ENCODE measurements at places on chromosomes 1 and 21.

- DNase-seq = no peak
These were observed 592.7 kb downstream of the USP25 start for GRCh38 chr21:16322454-16322853.

GRCh38 chr1:119948342-119949214, 52.3 kb upstream of the ADAM30 start:
- DNase-seq = peak; percentile 64

GRCh38 chr1:54570161-54570560, 22.1 kb downstream of the ACOT11 start:
- DNase-seq = no peak

GRCh38 chr1:8456308-8456912, 138.5 kb downstream of the SLC45A1 start:
- no peak for DNase-seq

DNA sequence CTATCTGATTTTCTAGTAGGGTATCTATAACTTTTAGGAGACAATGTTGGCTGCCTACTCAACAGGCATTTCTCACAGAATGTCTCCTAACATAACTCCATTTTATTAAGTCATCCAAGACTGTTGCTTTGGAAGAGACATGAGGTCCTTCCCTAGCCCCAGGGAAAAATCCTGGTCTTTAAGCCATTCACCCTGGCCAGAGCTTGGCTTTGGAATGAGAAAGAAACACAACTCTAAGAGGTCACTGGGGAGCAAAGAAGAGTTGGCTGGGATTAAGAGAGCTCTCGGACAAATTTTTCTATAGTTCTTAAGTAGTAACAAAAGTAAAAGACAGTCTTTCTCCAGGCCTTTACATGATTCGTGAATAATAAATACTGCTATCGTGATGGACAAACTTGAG, 57.9 kb downstream of the PCNX2 start:
- no peak for DNase-seq

- no peak for DNase-seq
These were observed 45.7 kb downstream of the RAP1GAP start for GRCh38 chr1:21623410-21623961.

DNA sequence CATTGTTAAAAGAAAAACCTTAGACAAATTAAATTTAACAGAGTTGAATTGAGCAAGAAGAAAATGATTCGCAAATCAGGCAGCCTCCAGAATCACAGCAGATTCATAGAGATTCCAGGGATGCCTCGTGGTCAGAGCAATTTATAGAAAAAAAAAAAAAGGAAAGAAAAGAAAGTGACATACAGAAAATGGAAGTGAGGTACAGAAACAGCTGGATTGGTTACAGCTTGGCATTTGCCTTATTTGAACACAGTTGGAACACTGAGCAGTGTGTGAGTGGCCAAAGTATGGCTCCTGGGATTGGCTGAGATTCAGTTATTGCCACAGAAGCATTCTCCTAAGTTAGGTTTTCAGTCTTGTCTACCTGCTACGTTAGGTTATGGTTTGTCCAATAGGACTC, 9.1 kb upstream of the C21orf91 start:
- DNase-seq = no peak

- DNase-seq = no peak
These were observed 8.2 kb upstream of the FNDC7 start for GRCh38 chr1:108704496-108704895.

- no peak for DNase-seq
These were observed 65.6 kb downstream of the OPTC start for GRCh38 chr1:203559523-203559922.

DNA sequence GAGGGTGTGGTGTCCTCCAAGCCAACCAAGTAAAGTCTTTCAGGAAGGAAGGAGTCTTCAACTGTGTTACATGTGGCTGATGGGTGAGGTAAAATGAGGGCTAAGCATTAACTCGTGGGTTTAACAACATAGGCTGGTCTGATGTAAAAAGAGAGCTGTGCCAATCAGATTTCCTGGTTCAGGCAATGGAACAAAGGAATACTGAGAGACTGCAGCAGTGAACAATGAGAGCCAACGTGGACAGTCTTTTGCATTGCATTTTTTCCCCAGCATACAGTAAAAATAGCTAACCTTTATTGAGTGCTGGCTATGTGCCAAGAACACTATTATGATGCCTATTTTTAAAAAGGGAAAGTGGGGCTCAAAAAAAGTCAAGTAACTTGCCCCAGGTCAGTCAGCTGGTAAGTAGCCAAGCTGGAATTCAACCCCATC, 31.1 kb downstream of the DLGAP3 start:
- no peak for DNase-seq

GRCh38 chr1:177646757-177647730, 322.8 kb downstream of the SEC16B start:
- DNase-seq = no peak

DNA sequence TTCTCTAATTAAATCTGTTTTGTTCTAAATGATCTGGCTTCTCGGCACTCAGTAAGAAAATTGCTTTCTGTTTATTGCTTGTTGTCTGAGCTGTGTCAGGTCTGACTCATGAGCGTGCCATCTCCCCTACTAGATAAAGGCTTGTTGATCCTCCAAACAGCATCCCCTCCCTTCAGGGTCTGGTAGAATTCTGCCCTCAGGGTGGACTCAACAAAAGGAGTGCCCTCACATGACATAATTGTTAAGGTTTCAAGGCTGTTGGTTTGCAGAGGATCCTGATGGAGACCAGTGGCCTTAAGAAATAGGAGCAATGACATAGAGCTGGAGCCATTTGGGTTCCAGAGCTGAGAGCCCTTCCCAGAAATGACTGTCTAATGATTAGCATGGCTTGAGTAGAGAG, 36.0 kb upstream of the ATP2B4 start:
- no peak for DNase-seq

- no peak for DNase-seq
These were observed 25.9 kb downstream of the PCBP3 start for GRCh38 chr21:45669382-45669781.

- DNase-seq = no peak
These were observed 5.9 kb downstream of the LRP8 start for GRCh38 chr1:53321776-53322602.

DNA sequence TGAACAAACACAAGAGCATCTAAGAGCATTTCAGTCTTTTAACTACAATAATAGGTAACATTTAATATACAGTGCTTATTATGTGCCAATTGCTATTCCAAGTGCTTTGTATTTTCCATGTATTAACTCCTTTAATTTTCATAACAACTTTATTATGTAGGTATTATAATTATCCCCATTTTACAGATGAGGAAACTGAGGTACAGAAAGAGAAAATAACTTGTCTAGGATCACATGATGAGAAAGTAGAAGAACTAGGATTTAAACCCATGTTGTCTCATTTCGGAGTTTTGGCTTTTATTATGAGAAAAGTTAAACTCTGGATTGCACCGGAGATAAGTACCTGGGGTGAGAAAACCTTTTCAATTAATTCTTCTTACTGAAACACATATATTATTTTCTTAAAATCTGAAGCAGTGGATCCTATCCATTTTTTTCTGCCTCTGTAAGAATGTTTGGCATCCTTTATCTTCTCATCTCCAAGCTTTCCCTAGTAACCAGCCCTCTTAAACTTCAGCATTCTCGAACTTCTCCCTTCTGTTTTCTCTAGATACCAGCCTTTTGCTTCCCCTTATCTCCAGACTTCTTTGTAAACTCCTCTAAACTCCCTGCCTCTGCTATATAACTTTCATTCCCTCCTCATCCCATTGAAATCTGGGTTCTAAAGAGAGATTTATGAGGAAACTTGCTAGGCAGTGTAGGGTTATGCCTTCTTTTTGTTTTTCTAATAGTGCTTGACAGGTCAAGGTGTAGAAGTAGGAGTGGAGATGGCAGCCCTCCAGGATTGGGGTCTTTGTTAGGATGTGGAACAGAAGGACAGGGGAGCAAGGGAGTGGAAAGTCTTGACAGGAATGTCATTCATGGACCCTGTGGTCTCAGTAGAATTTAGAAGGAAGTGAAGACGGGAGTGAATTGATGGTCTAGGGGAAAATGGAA, 28.3 kb downstream of the POU2F1 start:
- no peak for DNase-seq

DNA sequence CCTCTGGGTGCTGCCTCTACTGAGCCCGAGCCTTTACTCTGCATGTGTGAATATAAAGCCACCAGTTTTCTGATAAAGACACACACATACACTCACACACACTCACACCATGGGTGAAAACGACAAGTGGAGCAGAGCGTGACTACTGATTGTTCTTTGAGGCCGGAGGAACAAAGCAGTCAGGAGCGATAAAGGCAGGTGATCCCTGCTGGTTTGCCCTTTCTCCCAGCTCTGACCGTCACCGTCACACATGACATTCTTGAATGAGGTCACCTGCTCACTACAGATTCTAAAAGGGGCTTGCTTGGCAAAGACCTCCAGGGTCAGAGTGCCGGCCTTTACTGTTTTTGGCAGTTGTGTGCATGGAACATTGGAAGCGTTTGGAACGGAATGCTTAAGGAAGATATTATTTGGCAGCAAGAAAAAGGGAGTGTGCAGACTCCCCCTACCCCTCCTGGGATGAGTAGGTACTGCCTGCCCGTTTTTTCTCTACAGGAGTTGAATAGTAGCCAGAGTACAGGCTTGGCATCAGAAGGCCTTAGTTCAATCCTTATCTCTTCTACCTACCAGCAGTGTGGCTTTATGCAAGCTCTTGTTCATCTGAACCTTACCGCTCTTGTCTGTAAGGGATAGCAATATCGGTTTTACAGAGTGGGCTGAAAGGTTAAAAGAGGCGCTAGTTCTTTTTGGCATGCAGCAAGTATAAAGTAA, 79.7 kb downstream of the PBX1 start:
- no peak for DNase-seq

DNA sequence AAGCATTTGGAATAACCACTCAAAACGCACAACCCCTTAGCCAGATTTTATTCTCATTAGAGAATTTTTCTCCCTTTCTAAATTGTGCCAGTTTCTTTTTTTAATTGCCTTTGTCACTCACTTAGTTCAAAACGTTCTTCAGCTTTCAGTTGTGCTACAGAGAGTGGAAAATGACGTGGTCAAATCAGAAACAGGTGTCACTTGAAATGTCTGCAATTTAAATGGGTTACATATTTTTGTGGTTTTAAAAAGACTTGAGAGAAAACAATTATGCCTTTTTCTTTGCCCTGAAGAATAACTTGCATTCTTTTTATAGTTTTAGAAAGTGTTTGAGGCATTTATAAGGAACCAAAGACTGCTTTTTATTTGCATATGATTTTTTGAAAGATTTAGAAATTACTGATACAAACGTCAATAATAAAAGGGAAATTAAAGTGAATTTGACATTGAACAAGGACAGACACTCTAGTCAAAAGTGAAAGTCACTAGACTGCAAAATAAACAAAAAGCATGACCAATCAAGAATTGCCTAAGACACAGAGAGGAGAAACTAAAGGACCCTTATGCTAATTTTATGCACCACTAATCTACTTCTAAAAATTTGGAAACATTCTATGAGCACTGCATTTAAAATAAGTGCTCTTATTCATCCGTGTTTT, 191.0 kb downstream of the TPR start:
- DNase-seq = no peak

GRCh38 chr1:2866422-2867086, 65.1 kb upstream of the TTC34 start:
- no peak for DNase-seq

DNA sequence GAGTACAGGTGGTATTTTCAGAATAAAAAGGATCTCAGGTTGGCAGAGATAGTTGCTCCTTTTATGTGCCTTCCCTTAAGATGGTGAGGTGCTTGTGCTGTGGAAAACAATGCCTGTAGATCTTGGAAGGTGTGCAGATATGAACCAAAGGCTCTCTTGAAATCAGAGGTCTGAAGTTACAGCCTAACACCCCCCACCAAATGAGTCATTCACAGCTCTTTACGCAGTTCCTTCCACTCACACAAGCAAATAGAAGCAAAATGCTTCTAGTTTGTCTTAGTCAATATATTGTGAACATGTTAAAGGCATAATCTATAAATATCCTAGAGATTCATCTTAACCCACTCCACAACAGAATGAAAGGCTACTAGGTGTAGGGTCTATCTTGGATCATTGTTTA, 128.9 kb upstream of the NR5A2 start:
- no peak for DNase-seq

GRCh38 chr1:192983349-192983980, 75.7 kb downstream of the UCHL5 start:
- DNase-seq = no peak

DNA sequence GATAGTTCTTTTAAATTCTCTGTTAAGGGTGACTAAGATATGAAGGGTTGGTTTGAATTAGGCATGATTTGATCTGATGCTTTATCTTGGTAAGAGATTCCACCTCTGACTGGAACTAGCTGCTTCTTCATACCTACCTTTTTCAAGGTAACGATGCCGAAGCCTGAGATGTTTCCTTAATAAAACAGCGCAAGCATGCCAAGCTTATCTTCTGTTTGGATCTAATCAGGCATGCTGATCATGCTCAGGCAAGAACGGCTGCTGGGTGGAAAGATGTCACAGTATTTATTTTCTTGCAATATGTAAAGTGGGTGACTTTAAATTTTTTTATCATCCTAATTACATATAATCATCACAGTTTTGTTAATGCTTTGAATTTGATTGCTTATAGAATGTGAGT, 148.7 kb downstream of the ADGRL2 start:
- DNase-seq = no peak

GRCh38 chr1:21938732-21939538, 1.8 kb upstream of the HSPG2 start:
- no peak for DNase-seq

- no peak for DNase-seq
These were observed 77.8 kb downstream of the LHX9 start for GRCh38 chr1:197994907-197995407.

DNA sequence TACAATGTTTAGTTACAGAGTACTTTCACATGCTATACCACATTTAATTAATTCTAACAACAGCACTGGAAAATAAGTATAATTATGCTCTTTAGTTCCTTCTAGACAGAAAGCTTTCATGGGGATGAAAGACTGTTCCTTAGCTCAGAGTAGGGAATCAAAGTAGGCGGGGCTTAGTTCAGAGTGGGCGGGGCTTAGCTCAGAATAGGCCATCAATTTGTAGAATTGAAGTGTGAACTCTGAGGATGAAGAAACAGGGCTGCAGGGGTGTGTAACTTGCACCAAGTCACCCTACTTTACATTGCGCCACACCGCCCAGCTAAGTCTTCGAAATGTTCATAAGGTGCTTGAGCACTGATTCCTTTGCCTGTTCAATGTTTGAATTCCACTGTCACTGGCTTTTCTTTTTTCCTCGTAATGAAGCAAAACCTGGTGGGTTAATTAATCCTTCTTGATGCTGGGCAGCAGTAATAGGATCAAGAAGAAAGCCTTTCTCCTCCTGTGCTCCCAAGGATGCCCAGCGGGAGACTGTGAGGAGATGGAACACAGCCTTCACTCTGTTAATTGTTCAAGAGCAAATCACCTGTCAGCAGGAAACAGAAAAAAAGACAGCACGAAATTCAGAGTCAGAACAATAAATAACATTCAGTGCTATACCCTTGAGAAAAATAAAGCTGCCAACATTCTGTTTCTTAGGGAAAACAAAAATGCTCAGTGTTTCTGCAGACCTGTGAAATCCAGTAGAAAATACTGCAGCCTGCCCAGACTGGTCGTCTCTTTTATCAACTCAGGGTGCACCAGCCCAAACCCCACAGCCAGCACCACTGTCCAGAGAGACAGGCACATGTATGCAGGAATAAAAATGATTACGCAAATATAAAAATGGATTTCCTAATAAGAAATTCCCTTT, 66.5 kb upstream of the CAMK1G start:
- no peak for DNase-seq

GRCh38 chr1:52032785-52033131, 852 bp downstream of the KTI12 start:
- no peak for DNase-seq

Data from stimulated activated CD4-positive, alpha-beta T cell treated with anti-CD3 and anti-CD28 coated beads, TNF-alpha, amount 100 ng/mL, for 24 hours (primary cell).